ENCODE measurements at places on chromosomes 2 and 18. TPM values are rescaled to one million over a fixed set of nuclear protein-coding genes. Genes with fewer than 3 reads are reported as not detected.
A peak's percentile ranks its signal among the peaks of the same experiment; 100 is the strongest.

RGPD3 gene
- 0.03 TPM for total RNA-seq

DNAJC5G gene
- total RNA-seq = not detected

GRCh38 chr2:241091201-241091600, 10.9 kb downstream of the MTERF4 start:
- no peak for DNase-seq

DNA sequence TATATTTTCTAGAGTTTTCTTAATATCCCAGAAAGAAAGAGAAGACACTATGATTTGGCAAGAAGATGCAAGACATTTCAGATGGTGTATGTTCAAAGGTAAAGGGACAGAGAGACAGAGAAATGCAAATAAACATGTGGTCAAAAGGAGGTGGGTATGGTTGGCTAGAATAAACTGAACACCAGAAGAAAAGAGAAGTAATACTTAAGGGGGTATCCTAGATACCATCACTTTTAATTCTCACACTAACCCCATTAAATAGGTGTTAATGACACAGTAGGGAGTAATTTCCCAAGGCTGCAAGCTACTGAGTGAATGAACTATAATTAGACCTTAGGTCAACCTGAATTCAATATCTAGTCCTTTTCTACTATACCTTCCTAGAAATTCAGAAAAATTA, 111.2 kb upstream of the CD226 start:
- no peak for DNase-seq

DNA sequence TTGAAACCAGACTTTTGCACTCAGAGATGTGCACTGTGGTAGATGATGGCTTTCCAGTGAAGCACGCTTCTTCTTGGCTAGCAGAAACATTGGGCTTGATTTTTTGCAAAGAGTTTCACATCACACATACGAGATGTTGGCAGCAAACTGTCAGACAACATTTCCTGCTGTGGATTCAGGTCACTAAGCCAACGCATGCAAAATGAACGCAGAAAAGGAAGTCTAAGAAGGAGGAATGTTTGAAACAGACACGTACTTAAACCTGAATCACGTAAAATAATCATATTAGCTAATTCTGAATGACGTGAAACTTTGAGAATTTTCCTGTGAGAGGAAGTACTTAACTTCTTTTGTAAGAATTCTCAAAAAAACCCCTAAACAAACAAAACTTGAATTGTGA, 88.1 kb downstream of the EPB41L3 start:
- DNase-seq = no peak

DNA sequence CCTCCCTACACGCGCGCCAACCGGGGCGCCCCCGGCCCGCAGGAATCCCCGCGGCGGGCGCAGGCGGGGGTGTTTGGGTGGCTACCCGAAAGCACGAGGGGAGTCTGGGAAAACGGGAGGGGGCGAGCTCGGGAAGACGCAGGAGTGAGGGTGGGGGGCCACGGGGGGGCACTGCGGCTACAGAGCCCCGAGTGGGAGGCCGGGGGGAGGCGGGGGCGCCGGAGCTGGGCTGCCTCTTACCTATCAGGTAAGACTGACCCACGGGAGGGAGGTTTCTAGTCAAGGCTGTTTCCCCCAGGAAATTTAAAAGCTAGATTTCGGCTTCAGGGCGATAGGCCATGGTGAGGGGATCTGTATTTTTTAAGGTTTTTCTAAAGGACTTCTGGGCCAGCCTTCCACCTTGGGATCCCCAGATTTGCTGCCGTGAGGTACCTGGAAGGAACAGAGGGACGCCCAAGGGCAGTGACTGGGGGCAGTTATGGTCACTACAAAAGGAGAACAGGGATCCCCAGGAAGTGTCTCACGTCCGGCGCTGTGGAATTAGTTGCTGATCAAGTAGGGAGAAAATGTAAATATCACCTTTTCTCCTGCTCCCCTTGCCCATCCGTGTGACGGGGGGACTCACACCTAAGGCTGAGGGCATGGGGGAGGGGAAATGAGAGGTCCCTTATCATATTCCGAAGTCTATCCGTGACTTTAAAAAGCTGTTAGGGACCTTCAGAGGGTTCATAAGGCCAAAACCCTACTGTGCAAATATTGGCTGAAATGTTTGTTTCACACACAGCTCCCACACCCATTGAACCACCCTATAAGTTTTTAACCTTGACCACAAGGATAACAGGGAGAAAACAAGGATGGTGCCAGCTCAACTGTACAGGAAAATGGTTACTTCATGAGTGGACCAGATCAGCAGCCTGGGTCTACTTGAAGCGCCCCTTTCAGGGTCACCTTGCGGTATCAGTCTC, 638 bp upstream of the IRS1 start:
- DNase-seq = peak; percentile 23

- peak; percentile 37 for DNase-seq
These were observed 27.1 kb upstream of the TFPI start for GRCh38 chr2:187581125-187581896.

DNA sequence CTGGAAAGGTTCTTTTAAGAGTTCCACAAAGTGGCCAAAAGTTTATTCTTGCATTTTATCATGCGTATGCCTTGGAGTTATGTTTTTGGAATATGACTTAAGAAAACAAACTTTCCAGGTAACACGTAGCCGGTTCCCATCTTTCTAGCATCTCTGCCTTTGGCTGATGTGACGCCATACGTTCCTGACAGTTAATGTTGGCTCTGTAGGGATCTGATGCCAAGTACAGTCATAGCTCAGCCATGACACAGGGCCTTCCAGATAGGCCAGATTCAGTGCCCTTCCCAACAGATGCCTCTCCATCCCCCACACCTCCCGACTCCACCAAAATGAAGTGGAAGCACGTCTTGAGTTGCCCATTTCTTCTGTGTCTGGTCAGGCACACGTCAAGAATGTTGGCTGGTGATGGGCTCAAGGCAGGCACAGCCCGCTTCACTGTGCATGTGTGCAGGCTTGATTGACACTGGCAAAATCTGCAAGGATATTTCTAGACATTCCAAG, 51.0 kb upstream of the THOC1 start:
- no peak for DNase-seq

- DNase-seq = no peak
These were observed 112.6 kb downstream of the ARHGAP28 start for GRCh38 chr18:6842081-6842480.

GRCh38 chr2:156279446-156280150, 52.9 kb downstream of the NR4A2 start:
- DNase-seq = no peak
